ENCODE measurements at places on chromosomes 13 and 19.

DNA sequence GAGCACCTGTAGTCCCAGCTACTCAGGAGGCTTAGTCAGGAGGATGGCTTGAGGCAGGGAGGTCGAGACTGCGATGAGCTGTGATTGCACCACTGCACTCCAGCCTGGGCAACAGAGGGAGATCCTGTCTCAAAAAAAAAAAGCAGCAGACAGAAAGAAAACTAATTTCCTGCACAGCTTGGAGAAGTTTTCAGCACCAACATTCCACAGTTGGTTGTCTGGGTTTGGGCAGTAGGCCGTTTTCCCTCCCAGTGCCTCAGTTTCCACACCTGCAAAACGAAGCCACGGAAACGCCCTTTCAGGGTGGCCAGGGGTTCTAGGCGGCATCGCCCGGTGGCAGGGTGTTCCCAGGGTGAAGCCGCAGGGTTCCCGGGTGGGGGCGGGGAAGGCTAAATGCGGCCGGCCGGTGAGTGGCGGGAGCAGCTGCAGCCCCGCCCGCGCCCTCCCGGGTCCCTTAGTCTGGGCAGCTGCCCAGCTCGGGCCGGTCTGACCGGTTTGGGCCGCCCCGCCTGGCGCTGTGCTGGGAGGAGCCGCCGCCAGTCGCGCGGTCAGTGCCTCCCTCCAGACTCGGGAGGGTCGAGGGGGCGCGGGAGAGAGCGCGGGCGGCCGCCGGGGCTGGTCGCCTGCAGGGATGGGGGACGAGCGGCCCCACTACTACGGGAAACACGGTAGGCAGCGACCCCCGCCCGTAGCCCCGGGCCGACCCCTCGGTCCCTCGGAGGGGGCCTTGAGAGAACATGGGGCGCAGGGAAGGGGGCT is at the start of gene SLC44A2:
Gene SLC44A2 (plus strand): TSS at position 551 of the 759 bp plus-strand sequence. CDS start 81 bp downstream, at position 632.
- no peak for DNase-seq

DNA sequence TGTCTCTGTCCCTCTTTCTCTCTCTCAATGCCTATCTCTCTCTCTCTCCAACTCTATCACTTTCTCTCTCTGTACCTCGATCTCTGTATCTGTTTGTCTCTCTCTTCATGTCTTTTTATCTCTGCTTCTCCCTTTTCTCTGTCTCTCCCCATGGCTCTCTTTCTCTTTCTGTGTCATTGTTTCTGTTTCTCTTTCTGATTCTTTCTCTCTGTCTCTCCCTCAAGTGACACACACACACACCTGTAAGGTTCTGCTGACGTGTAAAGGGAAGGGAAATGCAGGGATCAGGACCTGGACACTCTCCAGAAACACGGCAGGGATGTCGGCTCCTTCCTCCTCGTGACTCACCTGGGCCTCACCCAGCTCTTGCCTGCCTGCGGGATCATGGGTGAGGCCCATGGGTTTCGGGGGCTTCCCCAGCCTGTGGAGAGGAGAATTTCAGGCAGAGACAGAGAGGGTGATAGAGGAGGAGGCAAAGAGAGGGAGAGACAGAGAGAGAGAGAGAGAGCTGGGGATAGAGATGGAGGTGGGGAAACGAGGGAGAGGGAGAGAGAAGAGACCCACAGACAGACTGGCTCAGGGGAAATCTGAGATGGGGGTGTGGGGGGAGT is 5.4 kb upstream of the PLAUR start:
- DNase-seq = no peak

- no peak for DNase-seq
Measured at GRCh38 chr13:99687723-99688397, 186.6 kb downstream of the TM9SF2 start.

DNA sequence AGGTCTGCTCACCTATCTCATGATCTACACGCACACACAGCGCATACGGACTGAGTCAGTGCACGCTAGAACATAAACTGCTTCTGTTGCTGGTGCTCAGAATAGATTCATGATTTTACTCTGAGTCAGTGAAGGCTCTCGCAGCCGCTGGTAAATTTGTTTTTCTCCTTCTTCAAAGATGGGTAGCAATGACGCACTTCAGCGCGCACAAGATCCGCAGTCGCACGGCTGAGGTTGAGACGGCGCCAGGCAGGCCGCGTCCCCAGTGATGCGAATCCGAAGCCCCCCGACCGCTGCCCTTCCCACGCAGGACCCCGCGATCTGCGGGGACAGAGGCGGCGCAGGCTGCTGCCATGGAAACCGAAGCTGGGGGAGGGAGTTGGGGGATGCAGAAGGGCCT is 103.7 kb upstream of the USP29 start:
- no peak for DNase-seq

DNA sequence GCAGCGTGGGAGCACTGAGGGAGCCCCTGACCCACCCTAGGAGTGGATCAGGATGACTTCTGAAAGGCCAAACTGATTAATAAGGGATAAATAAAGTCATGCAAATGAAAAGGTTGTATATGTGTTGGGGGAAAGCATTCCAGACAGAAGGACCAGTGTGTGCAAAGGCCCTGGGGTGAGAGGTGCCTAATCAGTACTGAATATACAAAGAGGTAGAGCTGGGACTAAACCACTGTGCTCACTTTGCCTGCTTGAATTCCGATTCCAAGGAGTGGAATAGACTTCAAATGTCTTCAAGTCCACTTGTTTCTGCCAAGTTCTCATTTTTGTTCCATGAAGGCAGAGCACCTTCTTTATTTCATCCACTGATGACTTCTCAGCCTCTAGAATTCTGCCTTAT is 32.6 kb upstream of the ADGRE1 start:
- no peak for DNase-seq

DNA sequence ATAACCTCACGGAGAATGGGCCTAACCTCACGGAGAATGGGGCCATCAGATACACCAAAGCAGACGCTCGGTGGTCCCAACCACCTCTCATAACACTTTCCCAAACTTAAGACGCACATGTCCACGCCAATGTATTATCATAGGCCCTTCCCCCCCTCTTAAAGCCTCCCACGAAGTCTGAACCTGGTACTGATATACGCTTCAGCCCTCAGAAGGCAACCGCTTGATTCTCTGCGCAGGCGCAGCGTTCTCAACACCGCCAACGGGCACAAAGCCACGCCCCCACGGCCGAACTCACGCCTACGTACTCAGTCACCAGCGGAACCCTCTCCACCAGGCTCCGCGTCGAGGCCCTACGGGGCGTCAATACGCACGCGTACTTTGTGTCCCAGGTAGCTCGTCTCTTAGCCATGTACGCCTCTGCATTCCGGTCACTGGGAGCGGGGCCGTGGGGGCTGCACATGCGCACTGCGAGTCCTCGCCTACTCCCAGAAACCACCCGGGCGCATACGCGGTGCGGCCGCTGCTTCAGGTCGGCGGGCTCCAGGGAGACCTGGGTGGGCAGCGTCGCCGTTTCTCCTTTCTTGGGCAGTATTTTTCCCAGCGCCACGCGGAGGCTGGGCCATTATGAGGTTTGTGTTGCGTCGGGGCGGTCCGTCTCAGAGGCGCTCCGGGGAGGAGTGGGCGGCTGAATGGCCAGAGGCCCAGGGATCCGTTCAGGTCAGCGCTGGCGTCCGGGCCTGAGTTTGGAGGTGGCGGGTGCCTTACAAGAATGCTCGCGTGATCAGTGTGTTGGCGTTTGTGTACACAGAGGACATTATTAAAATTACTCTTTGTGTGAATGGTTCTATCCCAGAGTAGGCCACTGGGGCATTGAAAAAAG is 25.3 kb downstream of the ZNF582 start:
- peak; percentile 66 for DNase-seq

DNA sequence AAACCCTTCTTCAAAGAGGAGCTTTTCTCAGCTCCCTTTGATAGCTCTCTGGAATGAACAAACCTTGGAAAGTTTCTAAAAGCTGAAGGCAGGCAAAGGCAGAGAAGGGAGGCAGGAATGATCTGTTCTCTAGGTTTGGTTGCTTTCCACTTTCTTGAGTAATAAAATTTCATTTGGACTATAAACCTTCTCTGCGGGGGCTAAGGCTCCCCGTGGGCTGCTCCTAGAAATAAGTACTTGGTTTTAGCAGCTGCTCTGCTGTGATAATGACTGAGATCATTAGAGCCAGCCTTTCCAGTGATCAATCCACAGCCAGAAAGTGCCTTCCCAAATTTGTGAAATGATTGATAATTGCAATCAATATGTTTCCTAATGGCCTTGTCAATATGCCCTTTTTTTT is 183.8 kb upstream of the HTR2A start:
- no peak for DNase-seq

- DNase-seq = no peak
Measured at GRCh38 chr19:45336696-45337251, 3.8 kb upstream of the KLC3 start.

All from activated CD4-positive, alpha-beta T cell treated with anti-CD3 and anti-CD28 coated beads for 4 hours (primary cell).